Calu3 (cell line): ENCODE measurements at places on chromosomes 11 and 22. TPM values are rescaled to one million over a fixed set of nuclear protein-coding genes. Genes with fewer than 3 reads are reported as not detected.

GRCh38 chr11:76823481-76824028 is 37.2 kb upstream of the ACER3 start:
- peak; percentile 37 for DNase-seq

DDI1 gene
- total RNA-seq = not detected in 2 replicates

TMEM191C gene
- 2.2 and 2.6 TPM in 2 replicates for total RNA-seq

ACRV1 gene
- not detected in 2 replicates for total RNA-seq

DNA sequence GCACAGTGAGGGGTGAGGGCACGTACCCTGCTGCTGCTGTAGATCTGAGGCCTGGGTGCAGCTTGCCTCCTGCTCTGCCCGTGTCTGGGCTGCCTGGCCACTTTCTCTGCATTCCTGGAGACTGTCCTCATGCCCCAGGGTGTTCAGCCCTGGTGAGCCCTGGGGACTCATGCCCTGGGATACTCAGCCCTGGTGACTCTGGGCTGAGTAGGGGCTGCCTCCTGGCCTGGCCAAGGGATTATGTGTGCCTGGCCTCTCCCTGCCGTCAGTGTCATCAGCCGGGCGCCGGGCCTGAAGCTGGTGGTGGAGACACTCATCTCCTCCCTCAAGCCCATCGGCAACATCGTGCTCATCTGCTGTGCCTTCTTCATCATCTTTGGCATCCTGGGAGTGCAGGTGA is 94.7 kb downstream of the CACNA1I start:
- DNase-seq = no peak

DNA sequence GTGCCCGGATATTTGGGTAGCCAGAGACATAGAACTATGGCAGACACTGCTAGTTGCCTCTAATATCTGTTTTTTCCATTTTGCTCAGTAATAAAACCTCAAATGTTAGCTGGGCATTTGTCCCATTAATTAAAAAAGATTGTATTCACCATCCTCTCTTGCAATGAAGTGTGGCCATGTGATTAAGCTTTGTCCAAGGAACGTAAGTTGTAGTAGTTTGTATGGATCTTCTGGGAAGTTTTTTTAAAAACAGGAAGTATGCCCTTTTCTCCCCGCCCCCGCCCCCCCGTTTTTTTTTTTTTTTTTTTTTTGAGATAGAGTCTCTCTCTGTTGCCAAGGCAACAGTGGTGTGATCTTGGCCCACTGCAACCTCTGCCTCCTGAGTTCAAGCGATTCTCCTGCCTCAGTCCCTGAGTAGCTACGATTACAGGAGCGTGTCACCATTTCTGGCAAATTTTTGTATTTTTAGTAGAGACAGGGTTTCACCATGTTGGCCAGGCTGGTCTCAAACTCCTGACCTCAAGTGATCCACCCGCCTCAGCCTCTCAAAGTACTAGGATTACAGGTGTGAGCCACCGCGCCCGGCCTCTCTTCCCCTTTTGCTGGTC is 1.7 kb upstream of the TMEM135 start:
- no peak for DNase-seq

DNA sequence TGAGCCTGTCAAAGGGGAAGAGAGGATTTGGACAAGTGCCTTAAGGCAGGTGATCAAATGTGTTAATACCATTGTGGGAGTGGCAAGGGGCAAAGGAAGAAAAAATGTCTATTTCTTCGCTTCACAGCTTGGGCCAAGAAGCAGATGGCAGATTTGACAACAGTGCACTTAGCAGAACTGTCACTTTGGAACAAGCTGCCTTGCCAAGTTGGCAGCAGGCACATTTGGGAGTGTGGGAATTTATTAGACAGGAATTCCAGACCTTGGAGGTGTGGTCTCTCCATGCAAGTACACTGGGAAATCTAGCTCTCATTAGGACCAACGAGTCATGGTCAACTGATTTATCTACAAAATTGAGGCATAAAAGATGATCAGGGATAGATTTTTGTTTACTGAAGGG is 265.1 kb downstream of the NELL1 start:
- no peak for DNase-seq

DNA sequence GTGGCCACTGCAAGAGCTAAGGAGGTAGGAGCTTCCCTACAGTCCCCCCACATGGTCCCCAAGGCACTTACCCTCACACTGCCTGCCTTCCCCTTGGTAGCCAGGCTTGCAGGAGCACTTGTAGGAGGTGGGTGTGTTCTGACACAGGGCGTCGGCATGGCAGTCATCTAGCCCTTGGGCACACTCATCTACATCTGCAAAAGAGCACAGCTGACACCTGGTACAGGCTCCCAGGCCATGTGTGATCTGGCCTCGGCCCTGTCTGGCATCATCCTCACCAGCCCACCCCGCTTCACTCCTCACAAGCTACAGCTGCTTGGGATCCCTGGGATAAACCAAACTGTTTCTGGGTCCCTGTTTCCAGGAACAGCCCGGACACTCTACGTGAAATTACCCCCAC is 1.8 kb downstream of the SCUBE2 start:
- DNase-seq = no peak

GRCh38 chr11:118649941-118650340 is 29.5 kb downstream of the TREH start:
- DNase-seq = no peak

TECTA gene
- not detected in 2 replicates for total RNA-seq

GRCh38 chr22:33726294-33726734 is 194.0 kb downstream of the LARGE1 start:
- DNase-seq = no peak

DNA sequence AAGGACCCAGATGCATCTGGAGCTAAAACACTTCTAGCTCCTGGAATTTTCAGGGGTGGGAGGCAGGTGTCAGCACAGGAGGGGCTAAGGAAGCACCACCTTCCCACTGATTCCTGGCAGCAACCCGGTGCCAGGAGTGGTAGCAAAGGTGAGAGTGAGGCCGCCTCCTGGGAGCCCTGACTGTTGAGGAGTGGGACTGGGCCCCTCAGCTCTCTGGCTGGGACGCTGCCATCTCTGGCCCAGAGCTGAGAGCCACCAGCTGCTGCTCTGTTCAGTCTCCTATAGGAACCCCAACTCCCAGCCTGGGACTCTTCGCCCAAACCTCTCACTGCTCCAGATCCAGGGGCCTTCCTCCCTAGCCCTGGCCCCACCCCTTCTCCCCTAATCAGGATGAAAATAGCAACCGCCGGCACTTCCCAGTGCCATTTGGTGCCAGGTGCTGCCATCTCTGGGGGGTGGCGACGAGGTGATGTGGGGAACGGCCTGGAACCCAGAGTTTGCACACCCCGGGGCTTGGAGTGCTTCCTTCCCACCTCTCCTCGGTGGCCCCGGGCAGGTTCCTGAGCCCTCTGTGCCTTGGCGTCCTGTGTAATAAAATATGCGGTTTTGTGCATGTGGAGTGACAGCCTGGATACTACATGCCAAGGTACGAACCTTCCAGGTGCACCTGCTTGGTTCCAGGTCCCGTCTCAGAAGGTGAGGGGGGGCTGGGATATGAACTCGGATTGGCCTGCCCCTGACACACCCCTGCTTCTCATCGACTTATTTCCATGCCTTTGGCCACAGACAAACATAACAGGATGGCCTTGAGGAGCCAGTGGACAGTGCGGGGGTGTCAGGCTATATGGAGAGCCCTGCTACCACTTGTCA is 35.7 kb upstream of the CELSR1 start:
- DNase-seq = no peak

- no peak for DNase-seq
Measured at GRCh38 chr22:44259366-44260215, 53.2 kb downstream of the SHISAL1 start.

DNA sequence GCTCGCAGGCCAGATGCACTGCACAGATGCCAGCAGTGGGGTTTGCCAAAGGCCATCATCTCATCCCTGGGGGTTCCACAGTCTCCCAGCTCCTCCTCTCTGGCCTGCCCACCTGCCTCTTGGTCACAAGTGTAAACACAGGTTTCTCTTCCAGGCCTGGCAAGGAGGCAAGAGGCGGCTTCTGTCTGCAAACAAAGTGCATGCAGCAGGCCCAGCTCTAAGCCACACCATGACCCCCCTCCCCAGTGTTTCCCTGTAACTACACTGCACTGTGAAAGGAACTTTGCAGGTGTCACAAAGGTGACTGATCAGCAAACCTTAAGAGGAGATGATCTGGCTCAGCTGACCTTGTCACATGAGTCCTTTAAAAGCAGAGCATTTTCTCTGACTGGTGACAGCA is 26.2 kb upstream of the SHISAL1 start:
- no peak for DNase-seq

DNA sequence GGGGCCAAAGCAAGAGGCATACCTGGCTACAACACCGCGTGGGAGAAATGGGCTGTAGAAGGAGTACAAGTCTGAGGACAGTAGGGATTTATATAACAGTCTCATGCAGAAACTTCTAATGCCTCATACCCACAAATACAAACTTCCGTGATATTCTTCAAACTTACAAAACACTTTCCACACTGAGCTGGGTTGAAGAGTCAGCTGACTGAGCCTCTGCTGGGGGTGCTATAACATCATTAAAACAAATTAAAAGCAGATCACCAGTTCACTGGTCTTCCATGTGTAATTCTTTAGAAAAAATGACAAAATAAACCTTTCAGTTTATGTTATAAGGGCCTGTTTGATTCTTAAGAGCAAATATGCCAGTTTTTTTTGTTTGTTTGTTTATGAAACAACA is 92.0 kb downstream of the MUC15 start:
- no peak for DNase-seq

GRCh38 chr11:75371949-75372876 is 20.8 kb upstream of the ARRB1 start:
- DNase-seq = peak; percentile 34

- no peak for DNase-seq
Measured at GRCh38 chr22:46650078-46650810, 30.1 kb downstream of the GRAMD4 start.

- no peak for DNase-seq
Measured at GRCh38 chr11:116596346-116597260, 176.2 kb downstream of the BUD13 start.

ELMOD1 gene
- 0.35 TPM in 1 of 2 replicates, not detected in the other for total RNA-seq

DNA sequence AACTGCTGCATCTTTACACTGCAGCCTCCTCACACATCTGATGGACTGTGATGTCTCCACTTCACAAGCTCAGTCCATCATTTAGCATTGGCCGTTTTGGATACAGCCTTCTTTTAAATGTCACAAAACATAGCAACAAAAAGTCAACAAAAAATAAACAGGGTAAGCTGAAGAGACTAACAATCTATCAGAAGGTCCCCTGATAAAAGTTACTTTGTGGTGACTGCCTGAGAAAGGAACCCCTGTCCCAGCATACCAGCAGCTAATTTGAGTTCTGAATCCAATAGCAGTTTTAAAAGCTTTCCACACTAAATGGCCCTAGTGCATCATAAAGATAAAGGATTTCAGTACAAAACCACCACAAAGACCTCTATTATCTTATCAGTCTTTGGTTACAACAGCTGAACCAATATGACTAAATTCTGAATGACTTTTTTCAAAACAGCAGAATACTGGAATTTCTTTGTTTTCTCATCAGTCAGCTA is 162.4 kb downstream of the SOX6 start:
- no peak for DNase-seq

APOL1 gene
- 313 and 501 TPM in 2 replicates for total RNA-seq

RAC2 gene
- 21.0 and 24.0 TPM in 2 replicates for total RNA-seq

C11orf87 gene
- total RNA-seq = not detected in 2 replicates

DNA sequence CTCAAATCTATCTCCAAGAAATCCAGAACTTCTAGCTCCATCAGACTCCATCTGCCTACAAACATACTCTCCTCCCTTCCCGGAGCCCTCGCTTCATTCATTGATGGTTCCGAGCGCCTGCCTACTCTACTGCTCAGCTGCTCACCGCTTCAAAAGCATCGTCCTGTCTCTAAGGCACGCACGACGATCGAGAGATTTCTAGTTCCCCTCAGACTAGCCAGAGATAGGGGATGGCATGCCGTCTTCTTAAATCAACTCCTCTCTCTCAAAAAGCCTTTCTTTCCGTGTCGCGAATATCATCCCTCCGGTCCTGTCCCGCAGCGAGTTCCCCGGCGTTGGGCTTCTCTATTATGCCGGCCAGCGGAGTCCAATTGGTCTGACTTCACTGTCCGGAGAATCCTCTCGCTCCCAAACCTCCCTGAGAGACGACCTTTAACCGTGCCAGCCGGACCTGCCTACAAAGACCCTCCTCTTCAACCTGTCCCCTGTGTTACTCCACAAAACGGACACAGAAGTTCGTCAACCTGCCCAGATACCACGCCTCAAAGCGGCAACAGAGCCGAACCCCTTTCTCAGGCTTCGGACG is 592 bp downstream of the EEF1G start:
- DNase-seq = no peak

ANKK1 gene
- total RNA-seq = 0.56 and 0.90 TPM in 2 replicates

DNA sequence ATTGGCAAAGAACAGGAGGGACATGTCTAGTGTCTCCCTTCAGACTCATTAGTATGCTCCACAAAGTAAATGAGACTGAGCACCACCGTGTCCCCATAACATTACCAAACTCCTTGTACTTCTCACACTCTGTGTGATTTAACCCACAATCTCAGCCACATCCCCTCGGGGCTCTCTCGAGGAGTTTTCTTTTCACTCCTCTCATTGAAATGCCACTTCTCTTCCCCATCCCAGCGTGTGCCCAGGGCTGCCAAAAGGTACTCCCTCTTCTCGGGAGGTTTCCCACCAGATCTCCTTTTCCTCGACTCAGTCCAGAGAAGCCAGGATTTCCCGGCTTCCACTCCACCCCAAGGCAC is 1.1 kb downstream of the RBFOX2 start:
- no peak for DNase-seq

- no peak for DNase-seq
Measured at GRCh38 chr22:23682827-23683355, 7.9 kb upstream of the RGL4 start.

KRTAP5-2 gene
- not detected in 2 replicates for total RNA-seq

GRCh38 chr11:108368134-108368533 is 99.2 kb downstream of the C11orf65 start:
- no peak for DNase-seq

GRCh38 chr22:40758390-40758789 is 60.8 kb downstream of the SLC25A17 start:
- DNase-seq = no peak

DNA sequence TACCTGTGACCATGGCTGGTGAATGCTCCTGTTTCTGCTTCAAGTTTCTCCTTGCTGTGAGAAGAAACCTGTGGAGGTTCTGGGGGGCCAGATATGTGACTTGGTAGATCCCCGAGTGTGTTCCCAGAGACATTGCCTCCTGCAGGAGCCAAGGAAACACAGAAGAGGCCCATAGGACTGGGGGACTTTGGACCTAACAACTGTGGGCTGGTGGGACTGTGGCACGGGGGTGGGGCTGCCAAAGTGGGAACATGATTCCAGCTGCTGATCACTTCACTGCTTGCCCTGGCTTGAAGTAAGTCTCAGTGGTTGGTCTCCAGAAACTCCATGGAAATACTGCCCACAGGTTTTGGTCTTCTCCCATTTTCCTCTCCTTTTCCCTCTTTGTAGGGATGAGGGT is 4.1 kb upstream of the NR1H3 start:
- DNase-seq = no peak

GRCh38 chr11:131928992-131929391 is 558.6 kb downstream of the NTM start:
- DNase-seq = no peak

DNA sequence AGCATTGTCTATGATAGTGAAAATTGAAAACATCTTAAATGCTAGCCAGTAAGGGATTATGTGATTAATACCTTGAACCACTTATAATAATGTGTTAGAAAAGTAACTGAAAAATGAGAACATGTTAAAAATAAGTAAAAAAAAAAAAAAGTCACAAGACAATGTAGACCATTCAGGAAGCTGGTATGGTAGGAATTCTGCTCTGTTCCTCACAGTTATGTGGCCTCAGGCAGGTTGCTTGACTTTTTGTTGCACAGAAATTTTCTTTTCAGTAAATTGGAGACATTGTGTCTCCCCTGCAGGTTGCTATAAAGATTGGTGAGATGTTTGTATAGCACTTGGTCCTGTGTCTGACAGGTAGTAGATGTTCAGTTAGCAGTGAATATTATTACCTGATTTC is 17.3 kb upstream of the PLET1 start:
- DNase-seq = no peak
